ENCODE measurements at places on chromosomes 5 and 9.

GRCh38 chr9:77729177-77729576 lies 81.1 kb upstream of the GNA14 start:
- no peak for DNase-seq

- DNase-seq, result no peak
Measured at GRCh38 chr5:40762705-40763104, 6.9 kb upstream of the TTC33 start.

DNA sequence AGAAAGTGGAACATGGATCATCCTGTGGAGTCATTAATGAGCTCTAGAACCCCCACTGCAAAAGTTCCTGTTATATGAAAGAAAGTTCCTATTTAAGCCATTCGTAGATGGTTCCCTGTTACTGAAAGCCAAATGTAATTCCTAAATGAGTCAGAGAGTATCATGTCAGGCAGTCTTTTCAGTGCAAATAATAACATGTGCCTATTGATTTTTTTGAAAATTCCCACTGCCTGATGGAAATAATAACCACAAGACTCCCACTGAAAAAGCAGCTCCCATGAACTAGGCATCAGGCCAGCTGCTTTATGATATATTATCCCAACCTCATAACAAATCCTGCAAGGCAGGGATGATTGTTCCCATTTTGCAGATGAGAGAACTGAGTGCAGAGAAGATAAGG lies 217.2 kb downstream of the DAB2IP start:
- no peak for DNase-seq

- DNase-seq, result no peak
Measured at GRCh38 chr5:13278148-13278547, 666.3 kb downstream of the DNAH5 start.

DNA sequence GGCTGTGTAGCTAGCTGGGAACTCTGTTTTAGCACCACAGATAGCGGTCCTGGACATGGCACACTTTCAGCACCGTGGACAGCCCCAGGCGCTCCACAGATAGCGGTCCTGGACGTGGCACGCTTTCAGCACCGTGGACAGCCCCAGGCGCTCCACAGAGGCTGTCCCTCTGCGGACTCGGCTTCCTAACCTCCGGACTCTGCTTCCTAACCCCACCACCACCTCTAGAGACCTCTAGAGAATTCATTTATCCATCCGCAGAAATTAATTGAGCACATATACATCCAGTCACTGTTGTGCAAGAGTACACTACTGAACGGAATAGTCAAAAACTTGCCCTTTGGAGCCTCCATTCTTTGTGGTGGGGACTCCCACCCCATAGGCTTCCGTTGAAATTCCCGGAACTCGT lies 27.4 kb downstream of the UNC5A start:
- peak; percentile 67 for DNase-seq

Measured in omental fat pad (tissue), 4 donors.